ENCODE measurements at places on chromosomes 2 and 18.
A peak's percentile ranks its signal among the peaks of the same experiment; 100 is the strongest.

DNA sequence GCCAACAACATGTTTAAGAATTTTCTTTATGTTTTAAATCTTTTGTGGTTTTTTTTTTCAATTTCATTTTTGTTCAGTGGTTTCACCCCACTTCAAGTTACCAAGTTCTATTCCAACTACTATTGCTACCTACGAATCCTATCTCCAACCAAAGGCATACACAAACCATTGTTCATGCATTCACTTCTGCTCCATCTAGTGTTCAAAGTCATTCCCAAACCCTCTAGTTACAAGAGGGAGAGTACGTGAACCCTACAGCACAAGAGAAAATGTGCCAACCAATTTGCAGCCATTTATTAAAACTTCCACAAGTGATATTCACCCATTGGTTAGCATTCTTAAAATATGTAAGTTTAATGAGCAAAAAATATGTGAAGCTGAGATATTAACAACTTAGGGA is 295.1 kb upstream of the KYNU start:
- DNase-seq = peak; percentile 10

DNA sequence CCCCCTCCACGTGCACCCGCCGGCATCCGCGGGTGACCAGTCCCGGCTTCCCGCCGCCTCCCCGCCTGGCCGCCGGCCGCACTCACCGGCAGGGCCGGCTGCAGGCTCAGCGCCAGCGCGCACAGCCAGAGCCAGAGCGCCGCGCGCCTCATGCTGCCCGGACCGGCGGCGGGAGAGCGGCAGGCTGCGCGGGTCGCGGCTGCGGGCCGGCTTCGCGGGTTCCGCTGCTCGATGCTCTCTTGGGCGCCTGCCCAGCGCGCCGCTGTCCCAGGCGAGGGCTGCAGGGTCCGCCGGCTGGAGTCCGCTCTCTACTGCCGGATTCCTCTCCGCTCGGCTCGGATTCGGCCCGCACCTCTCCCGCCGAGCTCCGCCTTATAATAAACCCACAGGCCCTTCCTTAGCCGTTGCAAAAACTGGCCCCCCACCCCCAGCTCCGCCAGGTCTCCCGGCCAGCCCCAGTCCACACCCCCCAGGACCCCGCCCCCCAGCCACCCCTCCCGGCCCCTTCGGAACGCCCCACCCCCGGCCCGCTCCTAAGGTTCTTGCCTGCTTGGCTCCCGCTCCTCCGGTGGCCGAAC is at the start of gene SDC1:
SDC1 (minus strand) TSS at position 415 of the 578 bp plus-strand sequence; CDS start at position 152, 263 bp downstream.
- DNase-seq = peak; percentile 38

- DNase-seq = no peak
Measured at GRCh38 chr2:79832511-79833234, 319.8 kb downstream of the CTNNA2 start.

GRCh38 chr18:71398531-71398930 is 1109.7 kb downstream of the SOCS6 start:
- DNase-seq = peak; percentile 21

DNA sequence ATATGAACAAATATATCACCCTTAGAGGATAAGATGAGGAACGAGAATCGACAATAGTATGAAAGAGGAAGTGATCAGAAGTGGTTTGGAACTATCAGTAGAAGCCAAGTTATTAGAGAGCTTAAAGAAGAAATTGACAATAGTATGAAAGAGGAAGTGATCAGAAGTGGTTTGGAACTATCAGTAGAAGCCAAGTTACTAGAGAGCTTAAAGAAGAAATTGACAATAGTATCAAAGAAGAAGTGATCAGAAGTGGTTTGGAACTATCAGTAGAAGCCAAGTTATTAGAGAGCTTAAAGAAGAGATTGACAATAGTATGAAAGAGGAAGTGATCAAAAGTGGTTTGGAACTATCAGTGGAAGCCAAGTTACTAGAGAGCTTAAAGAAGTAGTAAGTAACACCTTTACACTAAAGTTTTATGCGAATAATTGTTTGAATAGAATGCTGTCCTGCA is 175.5 kb downstream of the ZNF407 start:
- DNase-seq = no peak

DNA sequence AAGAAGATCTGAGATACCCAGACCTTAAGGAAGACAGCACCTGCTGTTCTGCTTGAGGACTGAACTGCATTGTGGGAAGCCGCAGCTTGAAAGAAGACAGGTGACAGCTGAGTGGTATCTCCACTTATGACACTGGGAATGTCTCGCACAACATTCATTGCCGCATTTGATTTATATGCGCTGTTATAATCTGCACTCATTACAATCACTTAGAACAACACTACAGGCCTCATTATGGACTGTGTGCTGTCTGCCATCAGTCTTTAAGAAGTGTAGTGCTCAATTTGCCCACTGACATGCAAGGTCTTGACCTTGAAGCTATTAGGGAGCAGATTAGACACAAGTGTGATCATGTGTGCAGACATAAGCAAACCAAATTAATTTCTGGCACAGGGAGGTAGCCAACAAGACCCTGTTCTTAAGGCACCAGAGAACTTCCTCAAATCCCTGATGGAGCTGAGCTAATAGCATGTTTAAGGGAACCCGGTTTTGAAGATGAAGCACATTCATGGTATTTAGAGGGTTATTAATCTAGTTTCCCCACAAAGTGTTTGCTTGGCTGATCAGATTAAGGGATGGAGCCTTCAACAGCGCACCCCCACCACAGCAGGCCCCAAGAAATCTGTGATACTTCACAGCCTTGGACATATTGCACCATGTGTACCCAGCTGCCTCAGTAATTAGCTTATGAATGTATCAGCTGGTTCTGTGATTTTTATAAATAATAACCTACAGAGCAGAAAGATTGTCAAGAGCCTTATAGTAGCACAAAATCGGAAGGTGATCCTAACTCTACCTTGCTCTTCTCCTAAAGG is 146.8 kb downstream of the SATB2 start:
- no peak for DNase-seq
